K562 (cell line): ENCODE measurements at places on chromosomes 6 and 20. TPM values are rescaled to one million over a fixed set of nuclear protein-coding genes. Genes with fewer than 3 reads are reported as not detected.

MATN4 gene
- 0.13 TPM in 1 of 2 replicates, not detected in the other for total RNA-seq

DNA sequence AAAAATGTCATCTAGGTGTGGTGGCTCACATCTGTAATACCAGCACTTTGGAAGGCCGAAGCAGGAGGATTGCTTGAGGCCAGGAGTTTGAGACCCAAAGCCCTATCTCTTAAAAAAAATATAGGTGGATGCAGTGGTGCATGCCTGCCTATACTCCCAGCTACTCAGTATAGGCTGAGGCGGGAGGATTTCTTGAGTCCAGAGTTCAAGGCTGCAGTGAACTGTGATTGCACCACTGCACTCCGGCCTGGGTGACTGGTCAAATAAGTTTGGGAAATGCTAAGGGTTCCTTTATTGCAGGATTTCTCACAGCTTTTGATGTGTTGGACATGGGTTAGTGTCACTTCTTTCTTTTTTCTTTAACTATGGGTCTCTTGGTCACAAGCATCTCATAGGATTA lies 261.3 kb downstream of the PLCB1 start:
- H3K4me1 ChIP-seq: no peaks in the 10 kb centered on the region
- no peaks in the 10 kb centered on the region for H3K27me3 ChIP-seq
- no peak for DNase-seq
- H3K36me3 ChIP-seq: no peaks in the 10 kb centered on the region

DNA sequence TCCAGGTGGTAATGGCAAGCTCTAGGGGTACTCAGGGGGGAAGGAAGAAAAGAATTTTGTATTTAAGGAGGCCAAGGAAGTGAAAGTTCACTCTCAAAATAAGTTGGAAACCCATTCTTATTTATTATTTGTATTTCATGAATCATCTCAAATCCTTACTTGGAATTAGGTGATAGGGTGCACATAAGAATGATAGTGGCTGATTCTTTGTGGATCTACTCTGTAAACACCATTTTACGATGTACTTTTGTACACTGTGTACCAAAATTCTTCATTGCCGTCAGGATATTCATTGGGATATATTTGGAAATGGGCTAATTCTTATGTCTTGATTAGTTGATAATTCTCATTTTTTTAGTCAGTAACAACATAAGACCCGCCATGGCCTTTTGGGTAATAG lies 179.5 kb upstream of the LAMP5 start:
- no peak overlapping the region for H3K27ac ChIP-seq
- no peaks in the 10 kb centered on the region for H3K27me3 ChIP-seq
- no peaks in the 10 kb centered on the region for H3K4me1 ChIP-seq
- no peak for DNase-seq
- H3K4me3 ChIP-seq: no peak overlapping the region

ID1 gene
- 160 and 167 TPM in 2 replicates for total RNA-seq

PPP1R10 gene
- 65.5 and 69.9 TPM in 2 replicates for total RNA-seq

DNA sequence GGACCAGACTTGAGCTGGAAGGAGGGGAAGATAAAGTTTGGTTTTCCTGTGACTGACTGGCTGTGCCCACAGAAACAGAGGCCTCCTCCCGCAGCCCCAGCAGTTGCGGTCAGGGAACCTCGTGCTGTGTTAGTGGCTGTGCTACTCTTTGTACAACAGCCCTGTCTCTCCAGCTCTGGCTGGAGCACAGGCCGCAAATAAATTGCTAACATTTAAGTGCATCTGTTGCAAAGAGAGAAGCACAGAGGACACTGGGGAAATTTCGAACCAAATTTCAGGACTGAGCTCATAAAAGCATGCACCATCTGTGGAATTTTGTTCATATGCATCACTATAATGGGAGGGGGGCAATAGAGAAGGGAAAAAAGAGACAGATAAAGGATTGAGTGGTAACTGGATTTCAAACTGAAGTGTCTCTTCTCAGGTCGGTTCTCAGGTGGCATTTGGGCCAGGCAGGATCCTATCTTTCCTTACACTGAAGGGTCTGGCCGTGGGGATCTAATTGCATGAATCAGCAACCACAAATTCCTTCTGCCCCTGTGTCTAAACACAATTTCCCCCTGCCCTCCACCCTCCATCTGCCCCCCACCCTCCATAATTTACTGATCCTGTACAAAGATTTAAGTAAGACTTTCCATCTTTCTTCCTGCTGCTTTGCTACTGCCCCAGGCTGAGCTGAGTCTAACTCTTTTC lies 88.9 kb upstream of the ATXN1 start:
- peaks cover 5% of the 10 kb centered on the region; the same call in 1 of the 3 replicates for H3K4me1 ChIP-seq
- DNase-seq: no peak
- H3K36me3 ChIP-seq: no peaks in the 10 kb centered on the region
- no peak overlapping the region for H3K27ac ChIP-seq
- peaks cover 6% of the 10 kb centered on the region; the same call in 1 of the 3 replicates for H3K27me3 ChIP-seq
- H3K4me3 ChIP-seq: no peak overlapping the region

CD40 gene
- total RNA-seq: 2.0 and 2.1 TPM in 2 replicates

DNA sequence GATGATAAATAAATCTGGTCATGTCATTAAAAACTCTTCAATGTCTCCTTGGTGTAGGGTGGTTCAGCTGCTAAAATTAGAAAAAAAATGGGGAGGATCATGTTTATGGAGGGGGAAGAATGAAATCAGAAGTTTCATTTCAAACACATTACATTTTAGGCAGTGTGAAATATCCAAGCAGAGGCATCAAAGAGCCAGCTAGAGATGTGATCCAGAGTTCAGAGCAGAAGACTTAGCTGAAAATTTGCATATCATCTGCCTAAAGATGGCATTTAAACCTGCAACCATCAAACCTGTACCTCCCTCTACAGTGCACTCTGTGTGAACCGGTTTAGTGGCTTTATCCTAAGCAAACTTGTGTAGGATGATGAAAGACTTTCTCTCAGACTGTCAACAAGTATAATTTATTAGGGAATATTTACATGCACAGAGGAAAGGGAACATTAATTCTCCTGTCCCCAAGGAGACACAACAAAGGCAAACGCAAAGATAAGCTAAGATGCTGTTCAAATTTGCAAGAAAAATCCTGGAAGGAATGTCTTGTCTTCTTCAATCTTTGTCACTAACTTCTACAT lies 84.8 kb upstream of the PLEKHG1 start:
- H3K4me3 ChIP-seq: no peak overlapping the region
- no peak overlapping the region for H3K27ac ChIP-seq
- H3K36me3 ChIP-seq: no peaks in the 10 kb centered on the region
- no peaks in the 10 kb centered on the region for H3K4me1 ChIP-seq
- DNase-seq: no peak
- no peaks in the 10 kb centered on the region for H3K27me3 ChIP-seq

DNA sequence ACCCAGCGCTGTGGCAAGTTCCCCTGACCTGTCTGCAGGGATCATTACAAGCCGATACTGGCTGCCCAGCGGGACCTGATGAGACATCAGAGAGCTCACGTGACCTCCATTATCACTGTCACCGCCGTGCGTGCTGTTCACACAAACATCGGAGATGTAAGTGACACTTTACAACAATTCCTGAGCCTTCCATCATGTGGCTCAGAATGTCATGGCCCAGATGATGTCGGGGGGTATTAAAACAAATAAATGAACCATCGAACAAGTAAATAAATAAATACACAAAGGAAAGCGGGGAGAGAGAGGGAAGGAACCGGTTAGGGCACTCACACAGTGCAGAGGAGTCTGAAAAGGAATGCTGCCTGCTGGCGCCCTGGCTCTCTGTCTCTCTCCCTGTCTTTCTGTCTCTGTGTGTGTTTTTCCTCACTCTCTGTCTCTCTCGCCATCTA lies 195.1 kb downstream of the BMP7 start:
- H3K4me3 ChIP-seq: no peak overlapping the region
- peaks cover 9% of the 10 kb centered on the region; the same call in 2 of the 3 replicates for H3K27me3 ChIP-seq
- no peak for DNase-seq
- no peak overlapping the region for H3K27ac ChIP-seq
- no peaks in the 10 kb centered on the region for H3K36me3 ChIP-seq

CRISP3 gene
- total RNA-seq: 0.29 and 0.31 TPM in 2 replicates

DNA sequence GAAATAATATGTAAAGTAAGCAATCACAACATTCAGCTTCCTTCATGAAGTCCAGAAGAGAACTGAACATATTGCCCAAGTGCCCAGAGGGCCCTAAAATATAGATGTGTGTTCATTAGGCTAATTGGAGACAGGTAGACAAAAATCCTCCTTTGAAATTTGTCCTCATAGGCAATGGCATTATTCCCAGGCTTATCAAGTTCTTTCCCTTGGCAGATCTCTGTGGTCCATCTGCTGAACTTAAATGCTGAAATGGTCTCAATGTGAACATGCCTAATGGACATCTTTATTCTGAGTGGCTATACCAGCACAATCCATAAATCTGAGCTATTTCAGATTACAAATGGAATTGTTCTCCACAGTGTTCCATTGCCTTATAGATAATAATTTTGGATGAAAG lies 79.0 kb upstream of the BMP5 start:
- H3K36me3 ChIP-seq: no peaks in the 10 kb centered on the region
- no peak overlapping the region for H3K4me3 ChIP-seq
- no peak overlapping the region for H3K27ac ChIP-seq
- H3K27me3 ChIP-seq: no peaks in the 10 kb centered on the region
- no peak for DNase-seq

DNA sequence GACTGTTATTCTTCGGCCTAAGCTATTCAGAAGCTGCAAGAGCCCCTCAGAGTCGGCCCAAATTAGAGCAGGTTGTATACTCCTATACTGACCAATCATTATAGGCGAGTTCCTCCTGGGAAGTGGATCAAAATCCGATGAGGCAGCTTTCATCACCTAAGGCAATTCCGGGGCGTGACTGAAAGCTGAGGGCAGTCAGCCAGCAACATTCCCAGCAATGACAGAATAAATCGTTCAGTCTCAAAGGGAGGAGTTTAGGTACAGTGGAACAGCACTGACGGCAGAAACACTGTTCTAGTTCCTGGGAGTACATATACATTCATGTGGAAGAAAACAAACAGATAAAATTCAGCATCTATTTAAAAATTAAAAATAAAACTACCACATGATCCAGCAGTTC lies 10.8 kb downstream of the HLA-DQB2 start:
- no peak for DNase-seq
- H3K36me3 ChIP-seq: no peaks in the 10 kb centered on the region
- H3K27me3 ChIP-seq: peaks cover 14% of the 10 kb centered on the region

GRCh38 chr6:105510746-105511145 lies 107.9 kb upstream of the PREP start:
- H3K4me3 ChIP-seq: no peak overlapping the region
- H3K4me1 ChIP-seq: no peaks in the 10 kb centered on the region
- no peaks in the 10 kb centered on the region for H3K36me3 ChIP-seq
- no peak for DNase-seq
- no peak overlapping the region for H3K27ac ChIP-seq

GRCh38 chr6:4074478-4075235 lies 4.3 kb downstream of the FAM217A start:
- H3K36me3 ChIP-seq: no peaks in the 10 kb centered on the region
- H3K4me1 ChIP-seq: no peaks in the 10 kb centered on the region
- H3K27ac ChIP-seq: no peak overlapping the region
- no peak for DNase-seq
- no peak overlapping the region for H3K4me3 ChIP-seq

SPTLC3 gene
- total RNA-seq: not detected in 2 replicates
